ENCODE measurements at places on chromosomes 2 and 18.
A peak's percentile ranks its signal among the peaks of the same experiment; 100 is the strongest.

DNA sequence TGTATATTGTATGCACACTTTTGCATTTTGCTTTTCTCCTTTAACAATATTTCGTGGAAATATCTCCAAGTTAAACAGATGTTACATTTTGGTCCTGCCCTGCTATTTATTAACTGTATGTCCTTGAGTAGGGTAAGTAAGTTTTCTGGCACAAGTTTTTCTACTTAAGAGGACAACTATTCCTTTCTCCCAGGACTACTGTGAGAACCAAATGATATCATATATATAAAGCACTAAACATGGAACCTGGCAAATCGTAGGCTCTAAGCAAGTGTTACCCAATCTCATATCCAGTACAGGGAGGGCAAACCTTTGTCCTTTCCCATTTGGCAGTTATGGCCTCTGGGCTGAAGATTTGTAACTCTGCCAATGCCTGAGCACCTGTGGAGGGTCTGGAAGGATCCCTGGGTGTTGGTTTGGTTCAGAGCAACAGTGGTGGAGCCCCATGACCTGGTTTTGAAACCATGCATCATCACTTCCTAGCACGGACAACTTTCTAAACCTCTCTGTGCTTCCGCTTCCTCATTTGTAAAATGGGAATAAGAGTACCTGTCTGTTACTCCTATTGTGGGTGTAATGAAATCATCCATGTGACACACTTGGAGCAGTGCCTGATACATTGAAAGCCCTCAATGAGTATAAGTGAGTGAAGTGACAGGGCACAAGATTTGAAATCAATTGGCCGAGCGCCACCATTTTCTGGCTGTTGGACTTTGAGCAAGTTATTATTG is 28.3 kb upstream of the ICOS start:
- DNase-seq: no peak

DNA sequence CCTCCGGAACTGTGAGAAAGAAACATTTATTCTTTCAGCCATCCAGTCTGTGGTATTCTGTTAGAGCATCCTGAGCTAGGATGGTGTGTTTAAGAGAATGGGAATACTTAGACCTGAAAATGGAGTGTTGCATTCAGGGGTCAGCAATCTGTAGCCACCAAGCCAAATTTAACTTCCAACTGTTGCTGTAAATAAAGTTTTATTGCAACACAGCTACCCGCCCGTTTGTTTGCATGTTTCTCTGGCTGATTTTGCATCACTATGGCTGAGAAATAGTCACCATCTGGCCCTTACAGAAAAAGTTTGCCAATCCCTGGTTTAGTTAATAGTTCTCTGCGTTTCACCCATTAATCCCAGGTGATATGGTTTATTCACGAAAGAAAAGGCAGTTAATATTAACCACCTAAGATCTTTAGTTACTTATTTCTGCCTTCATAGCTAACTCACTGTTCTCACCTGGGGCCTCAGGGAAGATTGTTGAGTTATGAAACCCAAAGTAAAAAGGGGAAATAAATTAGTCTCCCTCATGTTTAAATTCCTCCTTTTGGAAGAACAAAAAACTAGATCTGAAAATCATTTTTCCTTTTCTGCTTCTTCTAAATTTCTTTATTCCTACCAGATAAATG is 9.5 kb upstream of the CYS1 start:
- no peak for DNase-seq

DNA sequence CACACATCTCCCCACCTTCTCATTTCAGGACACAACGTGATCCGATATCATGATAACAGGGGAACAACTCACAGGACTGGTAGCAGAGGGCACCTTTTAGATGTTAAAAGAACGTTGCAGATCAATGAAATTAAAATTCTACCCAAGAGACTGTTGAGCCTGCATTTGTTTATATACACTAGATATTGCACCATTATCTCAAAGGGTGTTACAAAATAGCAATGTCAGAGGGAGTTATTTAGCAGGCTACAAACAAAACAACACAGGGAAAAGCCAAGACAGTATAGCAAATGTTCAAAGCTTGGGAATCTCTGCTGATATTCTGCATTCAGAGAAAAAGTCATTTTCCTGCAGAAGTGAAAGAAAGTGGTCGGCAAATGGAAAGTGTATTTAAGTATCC is 139.5 kb downstream of the MYO5B start:
- no peak for DNase-seq

DNA sequence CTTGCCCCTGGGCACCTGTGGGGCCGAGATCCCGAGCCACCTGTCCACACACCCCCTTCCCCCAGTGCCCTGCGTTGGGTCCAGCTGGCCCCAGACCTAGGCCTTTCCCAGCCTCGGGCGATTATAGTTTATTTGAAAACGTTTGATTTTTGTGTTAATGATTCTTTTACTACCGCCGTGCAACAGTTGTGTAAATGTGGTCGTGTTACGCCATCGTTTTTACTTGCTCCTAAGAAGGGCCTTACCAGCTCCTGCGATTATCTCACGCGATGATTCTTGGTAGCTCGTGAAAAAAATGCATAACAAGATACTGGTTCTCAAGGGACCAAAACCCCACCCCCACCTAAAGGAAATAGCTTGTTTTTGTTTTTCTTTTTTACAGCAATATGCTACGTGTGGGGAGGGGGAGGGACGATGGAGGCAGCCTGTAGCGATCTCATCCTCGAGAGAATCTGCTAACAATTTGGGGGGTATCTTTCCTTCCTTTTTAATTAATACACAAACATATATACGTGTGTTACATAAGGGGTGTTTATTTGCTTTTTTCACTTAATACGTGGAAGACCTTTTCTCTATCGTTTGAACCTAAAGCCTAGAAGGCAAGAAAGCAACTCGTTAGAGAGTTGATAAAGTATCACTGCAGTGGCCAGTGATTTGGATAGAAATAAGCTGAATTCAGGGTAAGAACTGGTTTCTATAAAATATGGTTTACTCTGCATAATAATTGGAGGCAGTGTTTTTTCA is 1.0 kb downstream of the ZDBF2 start:
- no peak for DNase-seq

DNA sequence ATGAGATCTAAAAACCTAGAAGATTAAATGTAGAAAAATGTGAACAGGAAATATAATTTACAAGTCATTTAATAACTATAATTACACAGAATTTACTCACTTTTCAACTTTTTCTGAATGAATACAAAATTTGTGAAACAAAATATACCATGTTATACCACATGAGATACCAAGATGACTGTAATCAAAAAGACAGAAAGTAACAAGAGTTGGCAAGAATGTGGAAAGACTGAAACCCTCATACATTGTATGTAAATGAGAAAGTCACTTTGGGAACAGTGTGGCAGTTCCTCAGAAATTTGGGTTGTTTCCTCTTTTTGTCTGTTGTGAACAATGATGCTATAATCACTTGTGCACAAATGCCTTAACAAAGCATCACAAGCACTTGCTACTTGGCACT is 145.4 kb upstream of the ZNF804A start:
- DNase-seq: no peak

DNA sequence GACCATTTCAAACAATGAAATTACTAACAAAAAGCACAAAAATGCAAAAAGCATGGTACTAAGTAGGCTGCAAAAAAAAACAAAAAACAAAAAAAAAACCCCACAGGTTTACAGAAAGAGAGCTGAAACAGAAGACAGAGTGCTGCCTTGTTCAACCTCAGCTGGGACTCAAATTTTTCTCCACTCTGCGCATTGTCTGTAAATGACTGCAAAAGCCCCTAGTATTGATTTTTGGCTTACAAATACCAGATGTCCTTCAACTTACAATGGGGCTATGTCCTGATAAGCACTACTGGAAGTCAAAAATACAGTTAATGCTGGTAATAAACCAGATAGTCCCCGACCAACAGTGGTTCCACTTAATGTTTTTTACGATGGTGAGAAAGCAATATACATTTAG is 42.2 kb downstream of the UBE2E3 start:
- DNase-seq: no peak

- DNase-seq: no peak
Observed at GRCh38 chr2:197502685-197503084, 2.5 kb downstream of the HSPE1 start.

GRCh38 chr2:235575904-235576303 is 82.1 kb downstream of the AGAP1 start:
- DNase-seq: no peak

- no peak for DNase-seq
Observed at GRCh38 chr18:63892566-63892965, 5.1 kb downstream of the SERPINB2 start.

- no peak for DNase-seq
Observed at GRCh38 chr2:215736653-215737290, 276.6 kb downstream of the MREG start.

DNA sequence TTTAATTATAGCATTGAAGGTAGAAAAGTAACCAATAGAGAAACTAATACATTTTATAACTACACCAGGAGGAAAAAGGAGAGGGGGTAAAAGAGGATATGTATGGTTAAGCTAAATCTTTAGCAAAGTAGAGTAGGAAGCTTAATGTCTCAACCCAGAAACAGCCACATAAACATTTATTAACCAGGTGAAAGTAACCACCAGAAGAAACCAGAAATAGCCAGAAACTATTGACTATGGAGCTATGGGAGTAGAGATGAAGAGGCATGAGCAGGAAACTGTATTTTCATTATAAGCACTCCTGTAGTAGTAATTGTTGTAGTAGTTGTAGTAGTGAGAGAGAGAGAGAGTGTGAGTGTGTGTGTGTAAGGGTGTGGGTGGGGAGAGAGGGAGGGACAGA is 617.5 kb upstream of the CHAC2 start:
- DNase-seq: no peak

- no peak for DNase-seq
Observed at GRCh38 chr2:109677835-109678580, 63.8 kb downstream of the SOWAHC start.

DNA sequence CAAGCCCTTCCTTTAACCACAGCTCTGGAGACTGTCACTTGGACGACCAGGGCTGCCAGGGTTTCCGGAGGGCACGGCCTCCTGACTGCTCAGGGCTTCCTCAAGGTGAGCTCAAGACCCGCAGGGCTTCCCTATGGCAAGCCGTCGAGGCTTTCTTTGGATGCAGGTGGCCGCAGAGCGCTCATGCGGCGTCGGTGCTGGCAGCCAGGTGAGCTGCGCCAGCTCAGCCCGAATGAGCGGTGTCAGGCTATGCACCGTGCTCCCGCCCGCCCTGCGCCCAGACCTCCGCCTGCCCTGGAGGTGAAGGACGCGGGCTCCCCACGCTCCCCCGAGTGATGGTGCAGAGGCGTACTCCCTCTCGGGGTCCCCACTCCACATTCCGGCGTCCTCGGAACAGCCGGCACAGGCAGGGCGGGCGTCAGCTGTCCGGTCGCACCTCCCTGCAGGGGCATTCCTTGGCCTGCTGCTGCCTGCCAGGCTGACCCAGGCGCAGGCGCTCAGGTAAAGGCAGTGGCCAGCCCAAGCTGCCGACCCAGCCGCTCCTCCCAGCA is 20.8 kb upstream of the TUBB6 start:
- no peak for DNase-seq

DNA sequence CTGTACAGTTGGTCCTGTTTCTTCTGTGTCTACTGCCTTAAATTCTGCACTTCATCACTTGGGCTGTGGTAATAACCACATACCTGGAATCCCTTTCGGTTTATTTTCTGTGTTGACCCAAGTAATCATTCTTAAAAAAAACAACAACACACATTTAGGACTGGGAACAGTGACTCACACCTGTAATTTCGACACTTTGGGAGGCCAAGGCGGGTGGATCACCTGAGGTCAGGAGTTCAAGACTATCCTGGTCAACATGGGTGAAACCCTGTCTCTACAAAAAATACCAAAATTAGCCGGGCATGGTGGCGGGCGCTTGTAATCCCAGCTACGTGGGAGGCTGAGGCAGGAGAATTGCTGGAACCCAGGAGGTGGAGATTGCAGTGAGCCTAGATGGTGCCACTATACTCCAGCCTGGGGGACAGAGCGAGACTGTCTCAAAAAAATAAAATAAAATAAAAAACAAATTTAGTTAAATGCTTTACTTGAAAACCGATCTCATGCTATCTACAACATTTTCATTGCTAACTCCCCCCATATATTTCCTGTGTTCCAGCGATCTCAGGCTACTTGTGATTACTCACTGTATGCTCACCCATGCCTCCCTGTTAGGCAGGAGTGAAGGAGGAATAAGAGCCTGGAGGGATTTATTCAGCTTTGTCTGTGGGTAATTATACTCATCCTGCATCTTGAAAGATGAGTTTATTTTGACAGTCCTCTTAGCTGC is 18.2 kb downstream of the ACSL3 start:
- no peak for DNase-seq

GRCh38 chr2:47079515-47080412 is 75.3 kb downstream of the STPG4 start:
- DNase-seq: no peak

GRCh38 chr18:56246916-56247315 is 391.5 kb downstream of the TXNL1 start:
- DNase-seq: no peak

DNA sequence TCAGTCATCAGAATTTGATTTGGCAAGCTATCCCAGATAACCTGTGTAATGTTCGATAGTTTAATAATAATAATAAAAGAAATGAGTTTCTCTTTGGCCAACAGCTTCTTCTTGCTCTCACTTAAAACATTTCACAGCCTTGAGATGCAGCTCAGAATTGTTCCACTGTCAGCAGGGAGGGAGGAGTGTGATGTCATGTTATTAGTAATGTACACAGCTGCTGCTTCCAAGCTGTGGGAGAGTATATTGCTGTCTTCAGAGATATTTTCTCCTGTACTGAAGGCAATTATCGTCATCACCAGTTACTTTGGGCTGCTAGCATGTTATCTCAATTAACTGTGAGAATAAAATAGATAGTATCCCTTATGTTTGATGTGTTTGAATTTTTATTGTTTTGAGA is 146.9 kb upstream of the MAP3K20 start:
- no peak for DNase-seq

- DNase-seq: peak; percentile 23
Observed at GRCh38 chr2:232592772-232593395, 40.5 kb upstream of the EFHD1 start.

DNA sequence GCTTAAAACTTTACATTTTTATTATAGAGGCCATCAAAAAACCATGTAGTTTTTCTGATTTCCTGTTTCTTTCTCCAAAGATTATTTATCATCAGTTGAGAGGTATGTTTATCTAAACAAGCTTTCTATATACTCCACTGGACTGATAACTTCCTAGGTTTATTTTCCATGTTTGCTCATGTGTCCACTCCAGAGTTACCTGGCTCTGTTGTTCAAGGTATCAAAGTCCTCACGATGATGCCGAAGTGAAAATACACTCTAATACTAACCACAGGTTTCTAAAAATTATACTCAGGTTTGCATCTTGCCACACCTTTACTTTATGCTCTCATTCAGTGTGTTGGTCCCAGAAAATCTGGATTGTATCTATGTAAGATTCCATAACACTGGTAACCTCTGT is 287.9 kb upstream of the GULP1 start:
- no peak for DNase-seq

DNA sequence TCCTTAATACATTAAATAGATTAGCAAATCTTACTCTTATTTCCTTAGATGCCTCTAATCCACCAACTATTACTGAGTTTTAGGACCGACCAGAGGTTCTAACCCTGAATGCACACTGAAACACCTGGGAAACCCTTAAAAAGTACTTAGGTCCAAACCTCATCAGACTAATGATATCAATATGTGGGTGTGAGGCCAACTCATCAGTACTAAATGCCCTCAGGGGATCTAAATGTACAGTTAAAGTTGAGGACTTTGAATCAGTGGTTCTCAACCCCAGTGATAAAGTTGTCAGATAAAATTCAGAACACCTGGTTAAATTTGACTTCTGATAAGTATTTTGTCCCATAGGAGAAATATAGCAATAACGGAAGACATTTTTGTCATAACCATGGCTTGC is 20.9 kb downstream of the MMADHC start:
- DNase-seq: no peak

GRCh38 chr2:183162362-183162761 is 38.1 kb downstream of the NUP35 start:
- DNase-seq: no peak

GRCh38 chr2:43125090-43125998 is 101.1 kb downstream of the ZFP36L2 start:
- no peak for DNase-seq
